Hematopoietic multipotent progenitor cell treated with erythropoietin and hydrocortisone succinate and interleukin-3 and kit ligand, for 4 days (in vitro differentiated cells): ENCODE measurements at places on chromosomes 6 and 20.

DNA sequence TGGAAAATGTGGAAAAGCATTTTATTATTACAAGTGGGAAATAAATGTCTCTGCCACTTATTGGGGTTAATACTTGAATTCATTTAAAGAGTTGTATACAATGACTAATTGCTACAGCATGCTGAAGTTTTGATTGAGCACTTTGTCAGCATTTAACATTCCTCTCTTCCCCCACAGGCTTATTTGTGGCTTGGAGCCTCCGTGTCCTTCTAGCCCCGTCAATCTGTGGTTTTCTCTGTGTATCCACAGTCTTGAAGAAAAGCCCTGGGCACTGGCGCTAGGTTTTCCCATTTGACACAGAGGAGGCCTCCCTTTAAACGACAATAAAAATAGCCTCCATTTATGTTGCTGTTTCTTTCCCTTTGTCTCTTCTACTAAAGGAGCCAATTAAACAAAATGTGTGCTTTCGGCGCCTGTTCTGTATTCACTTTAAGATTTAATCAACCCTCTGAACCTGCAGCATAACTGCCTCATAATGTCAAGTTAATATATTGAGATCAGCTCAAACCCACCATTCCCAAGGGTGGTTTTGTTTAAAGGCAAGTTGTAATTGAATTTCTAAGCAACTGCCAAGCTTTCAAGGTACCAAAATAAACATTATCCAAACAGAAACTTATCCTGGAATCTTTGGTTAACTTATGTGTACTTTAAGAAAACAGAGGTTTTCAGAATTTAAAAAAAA lies 326.6 kb upstream of the RNF24 start:
- DNase-seq: no peak

GRCh38 chr6:165782134-165782533 lies 119.1 kb upstream of the PDE10A start:
- DNase-seq: no peak

- DNase-seq: no peak
These were observed 10.1 kb downstream of the PPP1R3G start for GRCh38 chr6:5095236-5095635.

- no peak for DNase-seq
These were observed 344.6 kb upstream of the MARCKS start for GRCh38 chr6:113512576-113512975.

DNA sequence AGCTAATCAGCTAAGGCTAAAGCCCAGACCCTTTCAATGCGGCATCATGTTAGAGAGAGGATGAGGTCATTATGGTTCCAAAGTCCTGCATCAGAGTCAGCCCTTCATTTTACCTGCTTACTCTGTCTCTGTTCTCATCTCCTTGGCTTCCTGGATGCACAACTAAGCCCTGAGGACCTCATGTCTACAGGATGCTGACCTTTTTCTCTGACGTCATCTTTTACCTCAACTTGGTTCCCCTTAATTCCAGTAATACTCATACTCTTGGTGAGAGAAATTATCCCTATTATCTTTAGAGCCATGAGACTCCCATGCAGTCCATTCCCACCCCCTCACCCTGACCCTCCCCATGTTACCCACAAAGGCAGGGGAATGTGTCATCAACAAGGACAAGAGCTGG lies 636.5 kb upstream of the CHD6 start:
- DNase-seq: no peak

GRCh38 chr20:4962241-4962855 lies 39.0 kb downstream of the SLC23A2 start:
- peak; percentile 56 for DNase-seq

DNA sequence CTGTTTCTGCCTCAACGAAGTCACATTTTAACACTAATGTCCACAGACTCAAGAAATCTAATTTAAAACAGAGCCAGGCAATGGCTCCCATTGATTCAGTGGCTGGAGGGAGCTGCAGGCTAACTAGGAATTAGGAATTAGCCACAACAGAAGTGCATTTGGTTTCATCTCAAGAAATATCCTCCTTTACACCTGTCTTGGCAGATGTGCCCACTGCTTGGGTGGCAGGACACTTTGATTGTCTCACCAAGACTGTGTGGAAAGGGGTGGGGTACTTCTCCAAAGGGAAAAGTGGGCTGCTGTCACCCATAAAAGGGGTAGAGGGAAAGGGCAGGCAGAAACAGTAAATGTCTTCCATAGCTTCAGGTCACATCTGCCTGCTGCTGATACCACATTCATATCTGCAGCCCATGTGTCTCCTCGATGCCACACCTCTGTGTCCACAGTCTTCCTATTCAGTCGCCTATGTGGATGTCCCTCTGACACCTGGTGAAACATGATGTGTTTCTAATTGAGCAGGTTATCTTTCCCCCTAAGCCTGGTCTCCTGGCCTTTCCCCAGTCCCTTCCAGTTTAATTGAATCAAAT lies 10.9 kb upstream of the OSER1 start:
- peak; percentile 63 for DNase-seq
